ENCODE measurements at places on chromosomes 3 and 15.

- peak; percentile 28 for DNase-seq
These were observed 67.1 kb upstream of the SH3GL3 start for GRCh38 chr15:83380059-83380458.

DNA sequence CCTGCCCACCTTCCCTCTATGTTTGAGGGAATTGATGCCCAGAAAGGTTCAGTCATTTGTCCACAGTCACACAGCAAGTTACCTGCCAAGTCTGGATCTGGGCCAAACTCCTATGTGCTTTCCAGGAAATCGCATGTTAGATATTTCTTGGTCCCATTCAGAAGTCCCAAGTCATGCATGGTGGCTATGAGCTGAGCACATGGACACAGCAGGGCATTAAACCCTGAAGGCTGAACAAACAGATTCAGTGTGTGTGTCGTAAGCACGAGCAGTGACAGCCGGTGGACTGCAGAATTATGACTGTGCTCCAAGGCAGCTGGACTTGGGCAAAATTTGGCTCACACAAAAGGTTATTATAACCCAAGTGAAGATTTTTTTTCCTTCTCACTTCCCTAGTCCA lies 11.4 kb upstream of the SLC6A6 start:
- DNase-seq, result peak; percentile 65

- DNase-seq, result no peak
These were observed 124.8 kb upstream of the C15orf61 start for GRCh38 chr15:67396114-67396513.

GRCh38 chr3:138384531-138384930 lies 36.2 kb downstream of the MRAS start:
- DNase-seq, result no peak
